ENCODE measurements at places on chromosomes 6 and 20.

DNA sequence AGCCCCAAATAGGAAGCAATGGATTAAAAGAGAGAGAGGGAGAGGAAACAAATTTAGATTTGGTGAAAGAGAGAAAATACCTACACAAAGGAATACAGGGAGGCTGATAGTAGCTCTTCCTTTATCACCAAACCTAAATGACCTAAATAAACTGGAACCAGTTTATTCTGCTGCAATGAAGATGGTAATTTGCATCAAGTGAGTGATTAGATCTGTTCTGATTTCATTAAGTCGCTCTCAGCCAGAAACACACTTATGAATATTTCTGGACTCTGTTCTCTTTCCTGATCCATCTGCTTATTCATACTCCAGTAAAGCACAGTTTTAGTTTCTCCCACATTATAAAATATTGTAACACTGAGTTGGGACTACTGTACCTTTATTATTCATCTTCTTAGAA, 83.4 kb upstream of the BMP5 start:
- DNase-seq, result no peak

- no peak for DNase-seq
These were observed 3.1 kb upstream of the CEBPB start for GRCh38 chr20:50187403-50188051.

DNA sequence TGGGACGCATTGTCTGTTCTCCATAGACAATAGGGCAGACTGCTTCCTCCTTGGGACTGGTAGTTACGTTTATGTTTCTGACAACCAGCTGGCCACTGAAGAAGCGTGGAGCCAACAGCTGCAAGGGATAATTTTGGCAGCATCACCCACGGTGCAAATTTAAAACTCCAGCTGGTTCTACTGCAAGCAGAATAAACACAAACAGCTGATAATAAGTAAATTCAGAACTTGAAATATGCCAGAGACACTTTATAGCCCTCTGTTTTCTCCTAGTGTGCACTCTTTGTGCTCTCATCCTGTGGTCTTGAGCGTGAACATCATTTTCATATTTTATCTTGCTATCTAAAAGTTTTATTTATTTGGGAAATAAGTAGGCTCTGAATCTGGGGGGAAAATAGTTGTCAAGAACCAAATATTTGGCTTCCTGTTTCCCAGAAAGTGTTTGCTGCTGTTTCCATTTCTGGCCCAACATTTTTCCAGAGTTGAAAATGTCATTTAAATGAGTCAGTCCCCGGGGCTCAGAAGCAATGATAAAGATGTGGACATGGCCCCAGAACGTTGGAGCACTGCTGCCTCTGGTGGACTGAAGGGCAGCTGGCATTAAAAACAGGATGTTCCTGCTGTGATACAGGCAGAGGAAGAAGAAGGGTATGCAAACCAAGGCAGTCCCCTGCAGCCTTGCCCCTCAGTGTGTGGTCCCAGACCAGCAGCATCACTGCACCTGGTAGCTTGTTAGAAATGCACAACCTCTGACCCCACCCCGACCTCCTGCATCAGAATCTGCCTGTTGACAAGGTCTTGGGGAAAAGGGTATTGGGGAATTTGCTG, 12.5 kb upstream of the THBD start:
- no peak for DNase-seq

- no peak for DNase-seq
These were observed 209.7 kb upstream of the TENT5A start for GRCh38 chr6:81962198-81962597.

GRCh38 chr20:17768271-17768670, 68.5 kb downstream of the BANF2 start:
- DNase-seq, result no peak

GRCh38 chr20:49297605-49298530, 20.0 kb upstream of the ZNFX1 start:
- no peak for DNase-seq

- DNase-seq, result no peak
These were observed 1.7 kb upstream of the HINT3 start for GRCh38 chr6:125954735-125955339.
